ENCODE measurements at places on chromosomes 3 and 15.

- DNase-seq = no peak
Observed at GRCh38 chr3:6791161-6791560, 69.8 kb upstream of the GRM7 start.

DNA sequence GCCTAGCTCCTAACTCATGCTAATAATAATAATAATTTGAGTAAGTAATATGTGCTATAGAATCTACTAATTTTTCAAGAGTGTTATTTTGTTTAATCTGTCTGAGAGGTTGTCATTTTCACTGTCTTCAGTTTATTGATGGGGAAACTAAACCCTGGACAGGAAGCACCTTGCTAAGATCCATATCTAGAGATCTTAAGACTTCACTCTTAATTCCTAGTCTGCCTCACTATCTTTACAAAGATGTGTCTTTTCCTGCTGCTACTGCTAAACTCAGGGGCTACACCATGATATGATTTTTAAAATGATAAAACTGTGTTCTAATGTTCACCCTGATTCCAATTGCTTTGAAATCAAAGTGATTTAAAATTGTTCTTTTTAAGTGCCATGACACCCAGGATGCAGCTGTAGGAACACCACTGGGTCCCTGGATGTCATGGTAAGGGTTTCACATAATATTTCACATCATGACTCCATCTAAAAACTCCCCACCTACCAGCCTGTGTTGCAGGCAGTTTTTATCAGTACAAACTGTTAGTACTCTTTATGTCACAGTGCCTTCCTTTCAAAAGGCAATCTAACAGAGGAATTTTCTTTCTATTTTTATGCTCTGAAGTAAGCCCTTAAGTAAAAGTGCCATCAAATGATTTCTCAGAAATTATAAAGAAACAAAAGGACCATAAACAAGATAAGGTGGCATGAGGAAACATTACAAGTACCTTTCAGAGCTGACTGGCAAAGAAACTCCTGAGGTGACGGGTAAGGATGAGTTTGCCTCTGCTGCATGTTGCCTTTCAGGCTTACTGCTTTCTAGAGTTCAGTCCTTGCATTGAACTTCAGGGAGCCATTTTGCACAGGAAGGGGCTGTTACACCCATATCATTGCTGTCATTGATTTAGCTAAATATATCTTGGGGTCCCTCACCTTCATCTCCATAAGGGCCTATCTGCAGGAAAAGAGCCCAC lies 160.1 kb upstream of the SATB1 start:
- DNase-seq = no peak

DNA sequence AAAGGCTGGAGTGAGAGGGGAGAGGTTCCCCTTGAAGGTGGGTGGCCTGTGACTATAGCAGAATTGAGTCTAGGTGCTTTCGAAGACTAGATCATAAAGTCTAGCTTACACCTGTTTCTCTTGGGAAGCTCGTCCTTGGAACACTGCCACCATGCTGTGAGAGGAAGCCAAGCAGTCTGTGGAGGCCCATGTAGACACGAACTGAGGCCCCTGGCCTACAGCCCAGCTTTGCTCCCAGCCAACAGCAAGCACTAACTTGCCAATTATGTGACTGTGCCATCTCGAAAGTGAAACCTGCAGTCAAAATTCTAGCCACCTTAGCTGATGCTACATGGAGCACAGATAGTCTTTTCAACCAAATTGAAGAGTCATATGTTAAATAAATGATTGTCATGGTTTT lies 190.5 kb upstream of the NECTIN3 start:
- DNase-seq = no peak

DNA sequence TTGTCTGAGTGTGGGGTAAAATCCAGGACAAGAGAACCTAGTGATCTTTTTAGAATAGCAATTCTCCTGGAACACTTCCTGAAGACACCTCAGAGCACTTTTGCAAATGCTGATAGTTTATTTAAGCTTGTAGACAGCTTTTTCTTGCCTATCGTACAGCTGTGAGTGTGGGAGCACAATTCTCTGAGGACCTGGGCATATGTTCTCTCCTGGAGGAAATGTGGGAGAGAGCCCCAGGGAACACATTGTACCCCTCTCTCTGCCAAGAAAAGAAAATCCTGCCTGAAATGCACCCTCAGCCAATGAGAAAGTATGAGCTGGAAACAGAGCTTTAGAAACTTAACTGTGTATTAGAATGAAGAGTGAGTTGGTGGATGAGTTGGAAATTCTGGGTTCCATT lies 308.3 kb upstream of the SEMA6D start:
- no peak for DNase-seq

GRCh38 chr3:149969110-149969939 lies 1.4 kb downstream of the PFN2 start:
- DNase-seq = no peak

- no peak for DNase-seq
Observed at GRCh38 chr3:62562017-62562416, 188.7 kb upstream of the FEZF2 start.

- no peak for DNase-seq
Observed at GRCh38 chr3:129424185-129424841, 4.1 kb downstream of the EFCAB12 start.

- DNase-seq = no peak
Observed at GRCh38 chr3:196633555-196634151, 5.8 kb upstream of the NRROS start.

DNA sequence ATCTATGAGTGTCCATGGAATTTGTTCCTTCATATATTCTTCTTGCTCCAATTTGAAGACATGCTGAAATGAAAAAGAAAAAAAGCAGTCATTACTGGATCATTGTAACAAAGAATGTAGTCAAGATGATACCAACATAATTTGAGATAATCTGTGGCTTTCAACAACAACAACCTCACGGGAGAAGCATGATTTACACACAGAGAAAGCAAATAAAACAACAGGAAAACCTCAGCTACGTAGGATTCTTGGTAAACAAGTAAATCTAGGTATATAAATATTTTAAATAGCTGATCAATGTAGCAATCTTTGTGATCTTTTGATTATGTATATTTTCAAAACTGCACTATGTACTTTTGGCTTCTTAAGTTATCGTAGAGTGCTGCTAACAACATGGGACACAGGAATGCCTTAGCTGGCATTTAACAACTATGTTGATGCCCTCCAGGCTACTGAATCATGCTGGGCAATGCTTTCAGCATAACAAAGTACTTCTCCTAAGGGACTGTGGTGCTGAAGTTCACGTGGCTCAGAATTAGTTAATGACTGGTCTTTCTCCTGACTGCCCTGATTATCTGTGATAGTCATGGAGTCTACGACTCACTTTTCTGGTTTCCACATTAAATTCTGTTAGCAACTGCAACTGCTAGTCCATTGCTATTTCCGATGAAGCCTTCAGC lies 96.5 kb upstream of the MYO5C start:
- no peak for DNase-seq

- no peak for DNase-seq
Observed at GRCh38 chr3:3998140-3998922, 199.1 kb downstream of the LRRN1 start.

GRCh38 chr3:120681018-120681417 lies 1.0 kb downstream of the HGD start:
- DNase-seq = no peak

GRCh38 chr3:185959609-185960521 lies 22.1 kb upstream of the TRA2B start:
- no peak for DNase-seq

DNA sequence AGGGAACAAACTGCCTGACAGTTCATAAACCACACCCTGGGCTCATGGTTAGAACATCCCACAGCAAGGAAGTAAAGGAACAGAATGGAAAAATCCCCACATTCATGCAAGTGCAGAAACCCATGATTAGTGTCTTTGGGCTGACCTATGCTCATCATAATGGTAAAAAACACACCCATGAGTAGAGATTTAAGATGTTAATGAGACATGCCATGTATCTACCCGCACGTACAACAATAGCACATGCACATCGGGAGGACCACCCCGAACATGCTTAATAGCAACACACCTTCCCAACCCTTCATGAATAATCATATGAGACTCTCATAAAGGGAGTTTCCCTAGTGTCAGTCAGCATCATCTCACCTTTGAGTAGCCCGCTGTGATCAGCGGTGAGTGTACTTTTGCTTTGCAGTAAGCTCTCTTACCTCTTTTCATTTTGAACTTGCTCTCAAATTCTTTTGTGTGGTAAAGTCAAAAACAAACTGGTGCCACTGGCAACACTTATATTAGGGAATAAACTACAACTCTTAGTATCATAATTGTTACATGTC lies 23.2 kb downstream of the ZBED2 start:
- no peak for DNase-seq

GRCh38 chr15:96595951-96596350 lies 265.5 kb downstream of the NR2F2 start:
- no peak for DNase-seq

- DNase-seq = no peak
Observed at GRCh38 chr3:141557961-141558706, 71.3 kb downstream of the RASA2 start.

GRCh38 chr15:85030301-85030929 lies 48.8 kb downstream of the PDE8A start:
- DNase-seq = no peak

GRCh38 chr3:150544041-150544440 lies 2.3 kb downstream of the SERP1 start:
- DNase-seq = no peak

GRCh38 chr3:108486941-108487340 lies 23.5 kb downstream of the MYH15 start:
- DNase-seq = no peak

- DNase-seq = no peak
Observed at GRCh38 chr3:13140596-13140995, 67.4 kb upstream of the IQSEC1 start.

- DNase-seq = no peak
Observed at GRCh38 chr3:4401441-4401840, 65.6 kb downstream of the SUMF1 start.

- DNase-seq = no peak
Observed at GRCh38 chr3:30952786-30953185, 58.3 kb upstream of the GADL1 start.

DNA sequence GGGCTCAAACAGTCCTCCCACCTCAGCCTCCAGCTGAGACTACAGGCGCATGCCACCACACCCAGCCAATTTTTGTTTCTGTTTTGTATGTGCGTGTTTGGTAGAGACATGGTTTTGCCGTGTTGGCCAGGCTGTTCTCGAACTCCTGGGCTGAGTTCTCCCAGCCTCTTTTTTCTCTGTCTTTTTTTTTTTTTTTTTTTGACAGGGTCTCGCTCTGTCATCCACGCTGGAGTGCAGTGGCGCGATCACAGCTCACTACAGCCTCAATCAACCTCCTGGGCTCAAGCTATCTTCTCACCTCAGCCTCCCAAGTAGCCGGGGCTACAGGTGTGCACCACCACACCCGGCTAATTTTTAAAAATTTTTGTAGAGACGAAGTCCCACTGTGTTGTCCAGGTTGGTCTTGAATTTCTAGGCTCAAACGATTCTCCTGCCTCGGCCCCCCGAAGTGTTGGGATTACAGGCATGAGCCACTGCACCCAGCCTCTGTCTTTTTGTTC lies 867 bp upstream of the DCAF1 start:
- no peak for DNase-seq

- DNase-seq = no peak
Observed at GRCh38 chr3:77365152-77365551, 325.3 kb downstream of the ROBO2 start.

- DNase-seq = no peak
Observed at GRCh38 chr15:31238906-31239305, 87.7 kb upstream of the KLF13 start.

GRCh38 chr3:13879102-13879945 lies 547 bp downstream of the WNT7A start:
- no peak for DNase-seq

DNA sequence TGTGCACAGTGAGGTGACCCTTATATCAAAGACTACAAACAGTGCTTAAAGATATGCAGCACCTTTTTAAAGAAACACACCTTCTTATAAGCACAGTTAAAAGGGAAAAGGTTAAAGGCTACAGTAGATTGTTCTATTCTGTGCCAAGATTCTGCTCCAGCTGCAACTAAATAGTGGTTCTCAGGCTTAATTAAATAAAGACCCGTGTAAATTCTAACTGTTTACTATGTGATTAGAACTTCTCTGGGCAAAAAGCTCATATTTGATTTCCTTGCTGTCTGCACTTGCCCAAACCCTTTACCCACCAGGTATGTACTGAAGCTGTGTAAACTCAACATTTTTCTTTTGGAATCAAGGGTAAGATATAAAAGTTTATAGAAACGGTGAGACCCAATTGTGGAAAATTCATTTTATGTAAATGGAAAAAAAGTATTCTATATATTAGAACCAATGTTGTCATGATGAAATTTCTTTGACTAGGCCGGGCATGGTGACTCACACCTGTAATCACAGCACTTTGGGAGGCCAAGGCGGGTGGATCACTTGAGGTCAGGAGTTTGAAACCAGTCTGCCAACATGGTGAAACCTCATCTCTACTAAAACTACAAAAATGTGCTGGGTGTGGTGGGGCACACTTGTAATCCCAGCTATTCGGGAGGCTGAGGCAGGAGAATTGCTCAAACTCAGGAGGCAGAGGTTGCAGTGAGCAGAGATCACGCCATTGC lies 230.6 kb downstream of the MECOM start:
- DNase-seq = no peak

DNA sequence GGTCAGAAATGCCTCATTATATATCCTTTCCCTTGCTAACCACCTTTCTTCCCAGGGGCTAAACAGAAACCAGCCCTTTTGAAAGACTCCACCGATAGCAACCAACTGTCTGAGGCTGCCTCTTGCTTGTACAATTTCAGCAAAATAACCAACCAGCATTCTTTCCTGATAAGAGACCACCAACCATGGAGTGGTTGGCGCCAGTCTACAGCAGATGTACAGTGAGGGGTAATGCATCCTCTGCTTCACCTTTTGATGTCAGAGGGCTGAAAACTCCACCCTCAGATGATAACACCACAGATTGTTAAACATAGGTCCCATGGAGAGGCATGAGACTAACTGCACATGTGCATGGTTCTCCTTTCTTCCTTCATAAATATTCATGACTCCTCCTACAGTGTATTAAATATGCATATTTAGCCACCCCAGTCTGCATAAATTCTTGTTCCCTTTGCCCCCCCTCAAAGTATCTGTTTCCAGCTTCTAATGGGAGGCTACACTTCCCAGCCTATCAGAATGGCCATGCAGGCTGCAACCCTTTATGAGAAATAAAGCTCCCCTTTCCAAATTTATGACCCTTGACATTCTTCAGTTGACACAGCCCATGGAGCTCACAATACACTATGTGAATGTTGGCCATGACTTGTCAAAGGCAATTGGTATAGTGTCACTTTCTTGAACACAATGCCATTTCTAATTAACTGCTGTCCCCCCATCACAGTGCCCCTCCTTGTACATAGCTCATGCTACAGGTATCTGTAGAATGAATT lies 48.3 kb downstream of the GABRB3 start:
- DNase-seq = no peak

GRCh38 chr3:47407237-47407636 lies 26.4 kb downstream of the PTPN23 start:
- no peak for DNase-seq
